ENCODE measurements at places on chromosomes 1 and 21.
A peak's percentile ranks its signal among the peaks of the same experiment; 100 is the strongest.

DNA sequence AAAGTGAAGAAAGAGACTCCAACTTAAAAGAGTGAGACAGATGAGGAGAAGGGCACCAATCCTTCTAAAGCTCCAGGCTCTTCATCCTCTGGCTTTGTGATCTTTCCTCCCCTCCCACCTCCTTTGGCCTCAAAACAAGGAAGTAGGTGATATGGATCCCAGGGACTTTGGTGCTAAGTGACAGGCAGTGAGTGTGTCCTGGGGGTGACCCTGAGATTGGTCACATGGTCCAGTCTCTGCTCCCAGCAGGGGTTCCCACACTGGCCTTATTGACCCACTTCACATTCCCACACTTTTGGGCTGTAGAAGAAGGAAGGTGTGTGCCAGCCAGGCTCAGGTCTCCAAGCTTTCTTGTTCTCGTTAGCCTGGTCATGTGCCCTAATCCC, 401.2 kb upstream of the PROX1 start:
- no peak overlapping the region for H3K27ac ChIP-seq
- H3K36me3 ChIP-seq = no peaks in the 10 kb centered on the region
- H3K4me1 ChIP-seq = no peaks in the 10 kb centered on the region
- no peaks in the 10 kb centered on the region for H3K27me3 ChIP-seq
- DNase-seq = no peak

DNA sequence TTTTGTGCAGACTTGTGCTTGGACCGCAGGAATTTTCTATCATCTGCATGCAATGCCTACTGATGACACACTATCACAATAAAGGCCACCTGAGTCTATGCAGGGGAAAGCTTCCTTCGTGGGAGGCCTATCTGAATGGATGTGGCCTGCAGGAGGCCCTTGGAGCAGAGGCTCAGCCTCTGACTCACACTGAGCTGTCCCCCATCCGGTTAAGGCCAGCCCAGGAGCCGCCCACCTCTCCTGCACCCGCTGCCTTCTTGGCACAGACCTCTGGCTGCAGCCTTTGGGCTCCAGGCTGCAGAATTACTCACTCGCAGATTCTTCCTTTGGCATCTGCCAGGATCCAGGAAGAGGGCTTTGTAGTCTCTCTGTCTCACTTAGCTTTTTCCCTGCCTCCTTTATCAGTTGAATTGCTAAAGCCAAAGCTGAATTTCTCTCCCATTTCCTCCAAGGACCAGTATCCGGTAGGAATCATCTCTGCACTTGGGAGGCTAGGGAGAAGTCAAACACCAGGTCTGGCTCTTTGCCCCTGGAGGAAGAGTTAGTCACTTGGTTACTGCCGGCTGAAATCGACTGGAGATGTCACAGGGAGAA, 65.1 kb upstream of the JUN start:
- no peak overlapping the region for H3K27ac ChIP-seq
- H3K36me3 ChIP-seq = no peaks in the 10 kb centered on the region
- peaks cover 5% of the 10 kb centered on the region for H3K4me1 ChIP-seq
- DNase-seq = no peak
- peaks cover 3% of the 10 kb centered on the region for H3K27me3 ChIP-seq
- H3K4me3 ChIP-seq = no peak overlapping the region

- H3K27me3 ChIP-seq = peaks cover 10% of the 10 kb centered on the region
- no peak for DNase-seq
- H3K4me1 ChIP-seq = peaks cover 4% of the 10 kb centered on the region
- peak overlapping the region; percentile 18 for H3K27ac ChIP-seq
- peaks cover 4% of the 10 kb centered on the region for H3K36me3 ChIP-seq
These were observed 93.9 kb downstream of the ADCY10 start for GRCh38 chr1:167819849-167820683.

- peaks cover 1% of the 10 kb centered on the region for H3K4me1 ChIP-seq
- H3K27me3 ChIP-seq = peaks cover 7% of the 10 kb centered on the region
- DNase-seq = no peak
- H3K27ac ChIP-seq = no peak overlapping the region
These were observed 11.4 kb upstream of the FAM163A start for GRCh38 chr1:179731643-179732042.

DNA sequence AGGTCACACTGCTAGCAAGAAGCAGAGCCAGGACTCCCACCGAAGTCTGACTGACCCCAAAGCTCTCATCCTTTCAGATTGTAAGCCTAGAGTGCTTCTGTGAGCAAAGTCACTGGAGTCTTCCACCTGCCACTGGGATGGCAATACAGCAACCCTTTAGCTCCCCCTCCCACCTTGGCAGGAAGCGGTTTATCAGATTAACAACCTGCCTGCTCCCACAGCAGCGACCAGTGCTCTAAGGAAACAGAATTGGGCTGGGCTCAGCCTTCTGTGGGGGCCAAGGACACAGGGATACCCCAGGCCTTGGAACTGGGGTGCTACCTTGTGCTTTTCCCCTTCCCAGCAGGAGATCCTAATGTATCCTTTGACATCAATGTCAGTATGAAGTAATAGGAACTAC, 76.0 kb downstream of the GFI1 start:
- no peaks in the 10 kb centered on the region for H3K27me3 ChIP-seq
- peaks cover 40% of the 10 kb centered on the region for H3K4me1 ChIP-seq
- H3K4me3 ChIP-seq = no peak overlapping the region
- H3K27ac ChIP-seq = peak overlapping the region; percentile 75

- H3K4me3 ChIP-seq = no peak overlapping the region
- peaks cover 29% of the 10 kb centered on the region for H3K36me3 ChIP-seq
- no peaks in the 10 kb centered on the region for H3K27me3 ChIP-seq
- no peaks in the 10 kb centered on the region for H3K4me1 ChIP-seq
These were observed 21.0 kb downstream of the CD160 start for GRCh38 chr1:145740269-145740668.

GRCh38 chr1:94612525-94613204, 71.1 kb upstream of the F3 start:
- no peak for DNase-seq
- peaks cover 12% of the 10 kb centered on the region for H3K4me1 ChIP-seq
- H3K27ac ChIP-seq = no peak overlapping the region
- no peak overlapping the region for H3K4me3 ChIP-seq
- no peaks in the 10 kb centered on the region for H3K36me3 ChIP-seq

GRCh38 chr1:3650248-3651025, 534 bp upstream of the WRAP73 start:
- no peak overlapping the region for H3K27ac ChIP-seq
- peaks cover 20% of the 10 kb centered on the region for H3K4me1 ChIP-seq
- no peak for DNase-seq
- peaks cover 28% of the 10 kb centered on the region for H3K27me3 ChIP-seq
- H3K4me3 ChIP-seq = peak overlapping the region; percentile 73

DNA sequence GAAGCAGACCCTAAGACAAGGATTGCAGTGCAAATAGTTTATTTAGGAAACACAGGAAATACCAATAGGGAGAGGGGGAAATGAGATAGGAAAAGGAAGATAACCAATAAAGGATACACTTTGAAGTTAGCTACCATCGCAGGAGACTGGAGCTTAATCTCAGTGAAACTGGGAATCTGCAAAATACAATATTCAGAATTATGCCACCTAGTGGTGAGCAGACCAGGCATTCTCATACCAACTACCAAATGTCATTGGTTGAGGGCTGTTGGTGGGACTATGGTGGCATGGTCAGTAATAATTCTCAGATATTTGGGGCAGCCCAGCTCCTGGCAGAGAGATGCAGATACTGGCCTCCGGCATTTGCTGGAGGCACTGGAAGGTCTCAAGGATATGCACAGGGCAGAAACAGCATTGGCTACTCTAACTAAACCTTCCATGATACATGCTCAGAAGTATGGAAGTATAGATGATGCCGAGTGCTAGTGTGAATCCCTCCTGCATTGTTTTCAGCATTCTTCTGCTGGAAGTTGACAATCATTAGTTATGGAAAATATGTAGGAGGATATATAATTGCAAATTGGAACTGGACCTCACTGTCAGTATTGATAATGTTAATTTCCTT, 11.8 kb upstream of the ZFP69B start:
- H3K27ac ChIP-seq = no peak overlapping the region
- no peak overlapping the region for H3K4me3 ChIP-seq
- no peaks in the 10 kb centered on the region for H3K27me3 ChIP-seq
- H3K36me3 ChIP-seq = peaks cover 29% of the 10 kb centered on the region

DNA sequence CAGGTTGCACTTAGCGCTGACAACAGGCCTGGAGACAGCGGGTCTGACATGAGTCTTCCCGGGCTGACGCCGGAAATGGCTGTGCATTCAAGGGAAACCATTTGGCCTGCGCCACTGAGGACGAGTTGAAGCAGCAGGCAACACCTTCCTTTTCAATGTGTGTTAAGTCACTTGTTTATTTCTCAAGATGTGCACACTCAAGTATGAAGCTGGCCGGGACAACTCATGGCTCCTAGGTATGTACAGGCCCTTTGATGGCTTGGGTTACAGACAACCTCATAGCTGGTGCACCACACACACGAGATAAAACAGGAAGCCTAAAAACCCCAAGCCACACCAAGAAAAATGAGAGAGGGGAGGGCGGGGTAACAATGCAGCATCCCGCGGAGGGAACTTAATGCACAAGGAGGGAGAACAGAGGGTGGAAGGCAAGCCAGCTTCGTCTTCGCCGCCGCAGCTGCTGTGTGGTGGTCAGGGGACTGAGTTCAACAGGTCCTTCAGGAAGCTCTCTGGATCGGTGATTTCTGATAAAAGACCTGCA, 118.0 kb upstream of the IFFO2 start:
- no peaks in the 10 kb centered on the region for H3K27me3 ChIP-seq
- peaks cover 25% of the 10 kb centered on the region for H3K4me1 ChIP-seq
- H3K36me3 ChIP-seq = peaks cover 71% of the 10 kb centered on the region
- H3K4me3 ChIP-seq = peak overlapping the region; percentile 3

- no peaks in the 10 kb centered on the region for H3K27me3 ChIP-seq
- no peak for DNase-seq
- H3K4me3 ChIP-seq = no peak overlapping the region
- no peak overlapping the region for H3K27ac ChIP-seq
- peaks cover 28% of the 10 kb centered on the region for H3K4me1 ChIP-seq
These were observed 48.3 kb downstream of the TARBP1 start for GRCh38 chr1:234430691-234431090.
